ENCODE measurements at places on chromosomes 1 and 21.

DNA sequence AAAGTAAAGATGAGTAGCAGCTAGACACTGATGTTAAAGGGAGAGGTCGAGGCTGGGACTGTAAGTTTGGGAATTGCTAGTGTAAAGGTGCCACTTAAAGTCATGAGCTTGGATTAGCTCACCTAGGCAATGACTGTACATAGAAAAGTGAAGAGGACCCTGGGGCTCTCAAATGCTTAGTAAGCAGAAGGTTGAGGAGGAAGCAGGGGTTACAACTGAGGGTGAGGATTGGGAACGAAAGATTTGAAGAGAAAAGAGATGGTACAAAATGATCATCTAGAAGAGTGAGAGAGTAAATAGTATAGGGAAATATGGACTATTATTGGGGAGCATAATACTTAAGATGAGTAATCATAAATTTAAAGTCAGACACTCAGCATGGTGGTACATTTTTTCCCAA lies 63.1 kb upstream of the TNFSF4 start:
- no peak for DNase-seq

DNA sequence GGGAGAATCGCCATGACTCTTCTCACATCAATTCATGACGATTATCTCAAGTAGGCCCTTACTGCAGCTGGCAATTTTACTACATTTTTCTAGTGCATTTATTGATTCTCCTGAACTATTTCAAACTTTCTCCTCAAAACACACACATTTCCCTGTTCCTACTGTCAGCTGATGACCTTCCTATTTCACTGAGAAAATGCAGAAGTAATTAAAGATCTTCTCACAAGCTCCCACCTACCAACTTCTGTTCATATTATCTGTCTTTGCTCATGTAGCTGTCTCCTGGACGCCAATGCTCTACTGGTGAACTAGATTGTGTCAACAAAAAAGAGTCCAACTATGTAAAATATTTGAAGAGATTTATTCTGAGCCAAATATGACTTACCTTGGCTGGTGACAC lies 36.4 kb upstream of the FASLG start:
- DNase-seq: no peak

DNA sequence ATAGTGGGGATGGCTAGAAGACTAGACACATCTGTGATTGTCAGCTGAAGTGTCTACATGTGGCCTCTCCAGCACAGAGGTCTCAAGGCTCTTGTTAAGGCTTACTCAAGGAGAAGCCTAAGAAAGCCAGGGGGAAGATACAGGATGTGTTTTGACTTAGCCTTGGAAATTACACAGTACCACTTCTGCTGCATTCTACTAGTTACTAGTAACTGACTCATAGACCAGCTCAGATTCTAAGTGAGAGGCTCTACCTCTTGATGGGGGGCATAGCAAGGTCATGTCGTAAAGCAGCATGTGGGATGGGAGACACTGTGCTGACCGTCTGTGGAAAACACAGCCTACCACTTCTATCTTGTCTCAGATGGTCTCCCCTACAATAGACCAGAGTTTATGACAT lies 99.5 kb downstream of the UBE2U start:
- DNase-seq: no peak

DNA sequence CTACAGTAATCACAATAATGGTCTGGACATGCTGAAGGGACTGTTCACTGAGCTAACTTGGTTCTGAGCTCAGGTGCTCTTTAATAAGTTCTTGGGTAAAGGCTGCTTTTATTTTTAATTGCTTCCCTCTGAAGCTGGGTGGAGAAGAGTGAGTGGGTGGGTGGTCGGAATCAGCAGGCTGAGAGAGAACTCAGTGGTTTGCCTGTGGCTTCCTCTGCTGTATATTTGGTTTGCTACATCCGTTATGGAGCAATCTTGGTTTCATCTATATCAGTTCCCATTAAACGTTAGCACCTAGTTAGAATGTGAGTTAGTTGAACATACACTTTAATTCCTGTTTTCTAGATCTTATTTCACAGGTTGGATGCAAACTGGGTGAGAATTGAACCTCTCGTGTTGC lies 23.3 kb downstream of the CNIH4 start:
- no peak for DNase-seq

All from NCI-H1417 treated with DMSO at 0.1 percent for 48 hours (cell line).